ENCODE measurements at places on chromosomes 3 and 15.
A peak's percentile ranks its signal among the peaks of the same experiment; 100 is the strongest.

DNA sequence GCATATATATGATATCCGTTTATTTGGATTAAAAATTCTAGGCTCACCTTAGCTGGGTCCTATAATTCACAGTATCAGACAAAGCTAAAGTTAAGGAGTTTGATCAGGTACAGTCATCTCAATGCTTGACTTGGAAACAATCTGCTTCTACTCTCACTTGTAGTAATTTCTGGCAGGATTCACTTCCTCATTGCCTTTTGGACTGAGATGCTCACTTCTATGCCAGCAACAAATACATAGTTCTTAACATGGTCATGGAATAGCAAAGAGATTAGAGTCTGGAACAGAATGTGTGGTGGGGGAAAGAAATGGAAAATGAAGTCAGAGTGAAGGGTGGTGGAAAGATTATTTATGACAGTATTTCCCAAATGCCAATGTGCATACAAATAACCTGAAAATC is 693.6 kb downstream of the CADM2 start:
- DNase-seq = no peak

DNA sequence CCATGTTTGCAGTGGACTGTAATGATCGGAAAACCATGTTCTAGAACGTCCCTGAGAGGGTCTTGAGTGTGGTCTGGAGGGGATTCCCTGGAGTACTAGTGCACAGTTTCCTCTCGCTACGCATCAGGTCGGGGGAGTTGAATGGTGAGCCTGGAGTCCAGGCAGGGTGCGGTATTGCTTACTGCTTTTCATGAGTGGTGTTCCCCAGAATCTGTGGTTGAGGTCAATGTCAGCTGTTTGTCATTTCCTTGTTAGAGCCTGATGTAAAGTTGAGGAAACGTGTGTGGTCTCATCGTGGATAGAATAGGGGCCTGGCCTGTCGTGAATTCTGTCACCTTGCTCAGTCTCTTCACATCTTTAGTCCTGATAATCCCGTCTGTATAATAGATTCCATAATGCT is 328.2 kb upstream of the LRRFIP2 start:
- DNase-seq = no peak

DNA sequence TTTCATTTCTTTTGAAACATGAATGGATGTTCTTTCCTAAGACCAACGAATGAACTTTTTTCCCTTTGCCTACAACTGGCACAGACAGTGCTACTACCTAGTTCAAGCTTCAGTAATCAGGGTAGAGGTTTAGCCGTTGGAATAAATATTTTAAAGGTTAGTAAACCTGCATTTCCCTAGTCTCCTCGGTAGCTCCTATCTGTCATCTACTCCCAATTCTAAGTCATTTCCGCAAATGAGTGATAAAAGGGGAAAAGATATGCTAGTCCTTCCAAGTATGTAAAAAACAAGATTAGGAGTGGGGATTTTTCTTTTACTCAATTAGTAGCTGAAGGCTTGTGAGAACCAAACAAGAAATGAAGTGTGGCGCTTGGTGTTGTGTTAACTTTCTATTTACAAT is 15.2 kb downstream of the SLTM start:
- DNase-seq = no peak

- DNase-seq = no peak
These were observed 77.5 kb upstream of the STRIT1 start for GRCh38 chr3:155370764-155371503.

DNA sequence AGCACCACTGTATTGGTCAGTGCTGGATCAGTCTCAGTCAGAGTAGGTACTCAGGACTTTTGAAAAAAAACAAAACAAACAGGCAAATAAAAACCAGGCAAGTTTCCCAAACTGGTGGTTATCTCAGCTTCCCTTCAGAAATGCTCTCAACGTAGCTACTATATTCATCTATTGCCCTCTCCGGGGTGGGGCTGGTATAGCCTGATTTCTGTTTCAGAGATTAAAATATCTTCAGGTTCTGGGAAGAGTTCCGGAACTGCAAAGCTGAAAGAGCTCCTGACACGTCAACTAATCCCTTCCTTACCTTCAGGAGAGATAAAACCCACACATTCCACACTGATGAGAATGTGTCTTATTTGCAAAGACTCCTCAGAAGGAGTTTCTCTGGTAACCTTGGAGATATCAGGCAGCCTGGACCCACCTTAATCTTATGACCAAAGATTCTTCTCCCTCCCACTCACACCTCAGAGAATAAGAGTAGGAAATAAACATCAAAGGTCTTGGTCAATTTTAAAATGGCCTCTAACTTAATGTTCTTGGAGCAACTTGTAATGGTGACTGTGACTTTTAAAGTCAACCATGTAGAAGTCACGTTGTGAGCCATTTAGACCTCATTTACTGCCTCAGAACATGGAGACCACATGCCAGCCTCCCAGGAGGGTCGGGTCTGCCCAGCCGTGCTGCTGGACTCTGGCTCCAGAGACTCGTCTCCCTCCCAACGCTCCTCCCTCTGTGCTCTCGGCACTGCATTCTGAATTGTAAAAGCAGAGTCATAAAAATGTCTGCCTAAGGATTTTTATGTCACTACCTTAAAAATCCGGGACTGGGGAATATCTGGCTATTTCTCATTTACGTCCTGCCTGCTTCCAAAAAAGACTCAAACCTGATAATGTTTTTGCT is 53.8 kb downstream of the CDCP1 start:
- no peak for DNase-seq

DNA sequence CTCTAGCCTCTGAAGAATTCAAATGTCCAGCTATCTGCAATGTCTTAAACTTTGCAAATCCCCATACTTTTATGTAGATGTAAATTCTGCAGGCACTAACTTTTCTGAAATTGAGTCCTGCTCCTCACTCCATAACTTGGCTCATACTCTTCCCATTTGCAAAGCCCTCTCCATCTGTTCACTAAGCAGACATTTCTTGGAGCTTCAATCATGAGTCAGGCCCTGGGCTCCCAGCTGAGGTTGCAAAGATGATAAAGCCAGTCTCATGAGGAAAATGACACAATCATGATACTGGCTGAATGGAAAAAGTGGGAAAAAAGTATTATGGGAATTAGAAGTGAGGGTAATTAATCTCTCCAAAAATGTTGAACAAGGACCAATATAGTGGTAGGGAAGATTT is 507.6 kb downstream of the NR2F2 start:
- DNase-seq = no peak

- no peak for DNase-seq
These were observed 104.8 kb upstream of the HERC1 start for GRCh38 chr15:63938486-63939061.

DNA sequence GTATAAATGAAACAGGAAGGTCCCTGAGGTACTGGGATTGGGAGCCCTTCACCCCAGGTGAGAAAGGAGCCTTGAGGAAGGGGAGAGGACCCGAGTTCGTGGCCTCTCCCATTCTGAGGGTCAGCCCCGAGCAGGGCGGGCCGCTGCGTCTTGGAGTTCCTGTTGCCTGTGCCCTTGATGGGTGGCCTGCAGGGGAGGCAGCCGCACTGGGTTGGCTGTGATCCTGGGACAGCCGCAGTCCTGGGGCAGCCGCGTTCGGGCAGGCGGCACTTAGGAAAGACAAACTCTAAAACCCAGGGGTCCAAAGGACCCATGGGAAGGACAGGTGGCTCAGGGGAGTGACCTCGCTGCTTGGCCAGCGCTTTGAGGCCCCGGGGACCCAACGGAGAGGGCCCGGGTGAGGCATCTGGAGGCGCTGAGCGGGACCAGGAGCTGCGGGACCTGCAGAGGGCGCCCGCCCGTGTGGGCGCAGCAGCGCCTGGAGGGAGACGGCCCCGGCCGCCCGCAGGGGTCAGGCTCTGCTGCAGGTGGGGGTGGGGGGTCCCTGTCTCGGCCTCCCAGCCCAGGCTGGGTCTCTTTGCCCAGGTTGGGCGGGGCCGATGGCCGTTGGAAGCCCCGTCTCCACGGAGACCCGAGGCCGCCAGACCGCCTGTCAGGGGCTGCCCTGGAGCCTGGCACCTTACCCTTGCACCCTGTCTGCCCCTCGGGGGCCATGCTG is 65.1 kb downstream of the HMCES start:
- peak; percentile 19 for DNase-seq

DNA sequence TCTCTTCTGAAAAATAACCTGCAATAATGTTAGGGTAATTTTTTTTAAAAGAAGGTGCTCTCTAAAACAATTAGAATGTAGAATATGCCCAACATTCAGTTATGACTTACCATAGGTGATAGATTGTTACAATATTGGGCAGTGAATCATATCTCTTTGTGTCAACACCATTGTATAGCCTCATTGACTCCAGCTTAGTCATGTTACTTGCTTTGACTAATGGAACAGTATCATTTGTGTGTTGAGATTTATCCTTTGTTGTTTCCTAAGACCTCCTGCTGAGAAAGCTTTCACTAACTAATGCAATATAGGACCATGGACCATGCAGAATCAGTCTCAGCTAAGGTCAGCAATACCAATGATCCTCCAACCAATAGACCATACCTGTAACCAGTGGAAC is 1106.4 kb downstream of the SI start:
- DNase-seq = no peak

DNA sequence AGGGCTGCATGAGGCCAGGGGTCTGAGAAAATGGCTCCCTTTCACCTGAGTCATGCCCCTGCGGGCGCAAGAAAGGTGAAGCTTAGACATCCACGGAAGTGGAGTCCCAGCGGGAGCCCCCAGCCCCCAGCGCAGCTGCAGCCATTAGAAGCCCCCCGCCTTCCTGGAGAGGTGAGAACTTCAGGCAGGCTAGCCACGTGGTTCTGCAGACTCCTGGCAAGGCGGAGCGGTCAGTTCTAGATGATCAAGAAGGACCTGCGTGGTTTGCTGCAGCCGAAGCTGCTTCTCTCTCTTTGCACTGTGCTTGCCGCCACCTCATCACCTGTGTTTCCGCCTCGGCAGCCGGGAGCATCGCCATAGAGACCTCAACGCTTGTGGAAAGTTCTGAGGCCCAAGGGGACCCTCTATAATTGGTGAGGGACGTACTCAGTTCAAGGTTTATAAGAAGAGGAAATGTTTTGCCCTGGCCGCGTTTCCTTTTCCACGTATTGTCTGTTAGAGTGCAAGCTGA is 15.8 kb upstream of the KCNMB3 start:
- DNase-seq = no peak

- no peak for DNase-seq
These were observed 76.3 kb upstream of the IQSEC1 start for GRCh38 chr3:13149330-13150108.

GRCh38 chr15:74306781-74307217 is 60.6 kb downstream of the CYP11A1 start:
- DNase-seq = no peak

DNA sequence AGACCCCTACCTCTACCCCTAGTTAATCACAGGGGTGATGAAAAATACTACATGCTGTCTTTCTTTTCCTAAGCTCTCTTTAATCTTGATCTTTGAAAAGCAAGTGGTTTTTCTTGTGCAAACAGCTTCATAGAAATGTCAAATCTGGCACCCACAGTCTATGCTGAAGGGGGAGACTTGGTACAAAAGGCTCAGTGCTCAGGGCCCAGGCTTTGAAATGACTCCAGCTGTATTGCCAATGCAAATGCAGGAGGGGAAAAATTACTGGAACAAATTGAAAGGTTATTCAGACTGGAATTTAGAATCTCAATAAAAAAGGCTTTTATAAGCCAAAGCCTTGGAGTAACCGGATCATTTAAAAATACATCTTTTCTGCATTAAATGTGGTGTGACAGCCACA is 223.9 kb downstream of the LRTM1 start:
- DNase-seq = no peak

DNA sequence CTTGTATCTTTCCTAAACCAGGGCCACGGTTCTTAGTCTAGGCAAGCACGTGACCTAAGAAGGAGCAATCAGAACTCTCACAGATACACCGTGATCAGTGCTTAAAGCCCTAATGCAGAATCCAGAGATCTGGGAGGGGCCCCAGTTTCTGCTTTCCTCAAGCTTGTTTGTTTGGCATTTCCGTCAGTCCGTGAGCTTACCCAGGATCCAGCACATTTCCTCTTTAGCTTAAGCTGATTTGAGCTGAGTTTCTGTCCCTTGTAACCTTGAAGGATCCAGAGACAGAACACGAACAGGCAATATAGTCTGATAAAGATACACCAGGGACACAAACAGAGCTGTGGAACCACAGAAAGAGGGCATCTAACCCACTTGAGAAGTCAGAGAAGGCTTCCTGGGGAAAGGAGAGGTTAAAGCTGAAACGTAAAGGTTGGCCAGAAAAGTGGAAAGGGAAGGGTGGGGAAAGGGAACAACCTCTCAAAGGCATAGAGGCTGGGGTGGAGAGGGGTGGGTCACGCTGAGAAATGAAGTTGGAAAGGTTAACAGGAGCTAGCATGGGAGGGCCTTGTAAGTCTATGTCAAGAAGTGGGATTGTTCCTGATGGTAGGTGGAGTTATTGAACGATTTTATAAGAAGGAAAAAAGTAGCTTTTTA is 42.1 kb upstream of the RARB start:
- no peak for DNase-seq

- no peak for DNase-seq
These were observed 625.5 kb downstream of the NAALADL2 start for GRCh38 chr3:175484666-175485065.

- no peak for DNase-seq
These were observed 52.5 kb upstream of the CHRM5 start for GRCh38 chr15:33915571-33916407.

DNA sequence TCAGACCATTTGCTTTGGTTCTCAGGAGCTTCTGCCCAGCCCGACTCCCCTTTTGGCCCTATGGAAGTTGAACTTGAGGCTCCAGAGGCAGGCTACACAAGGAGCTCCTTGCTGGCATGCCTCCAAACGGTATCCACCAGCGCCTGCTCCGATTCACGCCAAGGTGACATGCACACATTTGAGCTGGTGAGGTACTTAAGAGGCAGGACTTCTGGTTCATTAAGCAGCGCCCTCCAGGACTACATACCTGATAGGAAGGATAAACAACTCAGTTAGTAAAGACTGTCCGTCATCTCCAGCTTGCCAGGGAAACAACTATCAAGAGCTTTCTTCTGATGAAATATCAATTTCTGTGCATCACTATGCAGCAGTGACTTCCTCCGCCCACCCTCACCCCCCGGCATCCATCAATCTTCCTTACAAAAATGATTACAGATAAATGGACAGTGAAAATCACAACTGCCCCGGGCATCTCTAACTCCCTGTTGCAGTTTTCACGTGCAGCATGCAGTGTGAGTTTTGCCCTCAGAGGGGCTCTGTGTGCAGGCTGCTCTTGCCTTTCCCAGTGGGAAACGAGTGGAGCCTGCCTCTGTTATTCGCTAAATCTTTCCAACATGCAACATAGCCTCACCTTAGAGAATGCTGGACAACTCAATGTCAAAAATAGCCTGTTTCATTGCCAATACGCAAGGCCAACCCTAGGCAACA is 122.9 kb downstream of the ARRDC4 start:
- no peak for DNase-seq

DNA sequence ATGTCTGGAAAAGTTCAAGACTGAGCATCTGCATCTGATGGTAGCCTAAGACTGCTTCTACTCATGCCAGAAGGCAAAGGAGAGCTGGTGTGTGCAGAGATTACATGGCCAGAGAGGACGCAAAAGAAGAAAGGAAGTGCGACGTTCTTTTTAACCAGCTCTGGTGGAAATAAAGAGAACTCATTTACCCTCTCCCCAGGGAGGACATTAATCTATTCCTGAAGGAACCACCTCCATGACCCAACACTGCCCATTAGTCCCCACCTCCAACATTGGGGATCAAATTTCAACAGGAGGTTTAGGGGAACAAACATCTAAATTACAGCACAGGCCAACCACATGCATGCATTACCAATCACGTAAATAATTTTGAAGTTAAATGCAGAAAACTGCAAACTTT is 1.5 kb upstream of the NCK1 start:
- no peak for DNase-seq

- DNase-seq = peak; percentile 49
These were observed 3.6 kb downstream of the PDIA3 start for GRCh38 chr15:43749690-43750345.

GRCh38 chr3:147129665-147130064 is 276.7 kb downstream of the ZIC4 start:
- DNase-seq = no peak
